Activated B cell treated with CpG ODN at 0.5 μM for 24 hours (primary cell): ENCODE measurements at places on chromosomes 4 and X. TPM values are rescaled to one million over a fixed set of nuclear protein-coding genes. Genes with fewer than 3 reads are reported as not detected.

The GAGE13 gene
- total RNA-seq, result not detected in 2 replicates

The MAGEB2 gene
- total RNA-seq, result not detected in 2 replicates

The JCHAIN gene
- total RNA-seq, result 47.0 and 53.7 TPM in 2 replicates

GRCh38 chr4:3352941-3353594 is 60.2 kb downstream of the RGS12 start:
- no peak for DNase-seq

- no peak for DNase-seq
Observed at GRCh38 chrX:3262901-3263300, 83.6 kb downstream of the MXRA5 start.

The PLA2G12A gene
- 6.7 and 9.6 TPM in 2 replicates for total RNA-seq

DNA sequence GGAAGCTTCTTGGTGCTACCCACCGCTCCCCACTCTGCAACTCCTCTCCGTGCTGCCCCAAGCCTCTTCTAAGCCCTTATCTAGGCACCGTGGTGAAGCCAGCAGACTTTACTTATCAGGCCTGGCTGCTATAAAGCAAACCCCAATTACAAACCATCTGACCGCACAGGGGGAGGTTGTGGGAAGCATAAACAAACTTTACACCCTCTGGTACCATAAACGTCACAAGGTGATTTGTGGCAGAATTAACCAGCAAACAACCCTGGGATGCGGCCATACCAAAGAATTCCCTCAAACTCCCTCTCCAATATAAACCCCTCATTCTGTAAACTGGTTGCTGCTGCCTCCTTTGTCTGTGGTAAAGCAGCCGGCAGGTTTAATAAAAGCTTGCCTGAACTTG is 55.2 kb downstream of the MAGEC2 start:
- no peak for DNase-seq

GRCh38 chr4:141684785-141685184 is 48.4 kb downstream of the IL15 start:
- no peak for DNase-seq
